ENCODE measurements at places on chromosomes 3 and 15.
A peak's percentile ranks its signal among the peaks of the same experiment; 100 is the strongest.

DNA sequence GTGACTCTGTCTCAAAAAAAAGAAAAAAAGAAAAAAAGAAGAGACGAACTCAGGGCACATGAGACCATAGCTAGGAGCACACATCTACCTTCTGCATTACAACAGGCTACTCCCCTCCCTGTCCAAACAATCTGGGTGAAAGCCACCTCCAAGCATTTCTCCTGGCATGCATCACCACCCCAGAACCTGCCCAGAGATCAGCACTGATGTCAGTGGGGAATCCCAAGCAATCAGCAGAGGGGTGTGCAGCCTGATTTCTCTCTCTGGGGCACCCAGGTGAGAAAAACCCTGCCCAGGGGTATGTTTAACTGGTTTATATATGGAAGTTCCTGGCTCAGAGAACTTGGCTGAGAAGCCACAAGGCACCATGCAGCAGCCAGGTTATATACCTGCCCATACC, 59.4 kb downstream of the CDC25A start:
- DNase-seq = no peak

DNA sequence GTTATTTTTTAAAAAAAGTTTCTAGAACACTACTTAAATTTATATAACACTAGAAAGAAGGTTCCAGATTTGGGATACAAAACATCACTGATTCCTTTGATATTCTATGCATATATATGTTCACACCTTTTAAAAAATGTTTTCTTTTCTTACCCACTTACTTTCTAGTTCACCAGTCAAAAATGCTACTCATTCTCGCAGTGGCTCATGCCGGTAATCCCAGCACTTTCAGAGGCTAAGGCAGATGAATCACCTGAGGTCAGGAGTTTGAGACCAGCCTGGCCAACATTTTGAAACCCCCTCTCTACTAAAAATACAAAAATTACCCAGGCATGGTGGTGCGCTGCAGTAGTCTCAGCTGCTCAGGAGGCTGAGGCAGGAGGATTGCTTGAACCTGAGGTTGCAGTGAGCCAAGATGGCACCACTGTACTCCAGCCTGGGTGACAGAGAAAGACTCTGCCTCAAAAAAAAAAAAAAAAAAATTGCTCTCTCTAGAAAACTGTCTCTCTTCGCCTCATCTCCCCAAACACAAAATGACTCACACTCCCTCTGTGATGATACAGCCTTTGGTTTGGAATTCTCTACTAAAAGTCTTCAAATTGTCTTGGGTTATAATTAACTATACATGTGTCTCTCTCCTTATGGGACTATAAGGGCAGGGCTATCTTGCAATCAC, 52.6 kb upstream of the TGFBR2 start:
- DNase-seq = no peak

DNA sequence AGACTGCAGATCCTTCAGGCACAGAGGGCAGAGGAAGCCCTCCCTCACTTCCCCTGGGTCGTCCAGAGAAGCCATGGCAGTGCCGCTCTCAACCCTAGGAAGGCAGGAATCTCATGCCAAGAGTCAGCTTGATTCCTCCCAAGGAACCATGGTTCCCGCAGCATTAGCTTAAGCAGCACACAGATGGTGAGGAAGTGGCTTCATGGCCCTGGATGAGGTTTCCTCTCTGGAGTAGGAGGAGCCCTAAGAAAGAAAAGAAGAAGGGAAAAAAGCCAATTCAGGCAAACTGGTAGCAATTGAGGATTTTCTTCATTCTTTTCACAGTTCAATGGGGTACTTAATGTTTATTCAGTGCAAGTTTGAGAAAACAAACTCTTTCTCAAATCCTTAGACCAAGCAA, 2.9 kb downstream of the RBSN start:
- peak; percentile 16 for DNase-seq

DNA sequence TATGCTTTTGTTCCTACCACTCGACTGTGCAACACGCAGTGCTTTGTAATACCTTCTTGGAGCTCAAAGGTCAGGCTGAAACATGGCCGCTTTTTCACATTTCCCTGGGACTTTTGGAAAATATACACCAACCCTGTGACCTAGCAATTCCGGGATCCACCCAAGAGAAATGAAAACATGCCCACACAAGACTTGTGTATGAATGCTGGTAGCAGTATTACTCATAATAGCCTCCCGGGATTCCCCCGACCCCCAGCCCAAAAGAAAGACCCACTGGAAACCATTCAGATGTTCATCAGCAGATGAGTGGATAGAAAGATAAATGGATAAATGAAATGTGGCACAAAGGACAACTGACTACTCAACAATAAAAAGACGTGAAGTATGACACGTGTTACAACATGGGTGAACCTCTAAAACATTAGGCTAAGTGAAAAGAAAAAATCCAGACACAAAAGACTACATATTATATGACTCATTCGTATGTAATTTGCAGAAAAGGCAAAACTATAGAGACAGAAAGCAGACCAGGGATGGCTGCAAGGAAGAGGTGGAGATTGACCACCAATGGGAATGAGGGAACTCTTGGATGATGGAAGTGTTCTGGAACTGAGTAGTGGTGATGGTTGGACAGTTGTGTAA, 104.1 kb downstream of the PGPEP1L start:
- no peak for DNase-seq

GRCh38 chr3:141049681-141050080, 1.5 kb upstream of the SPSB4 start:
- DNase-seq = no peak

GRCh38 chr3:45329761-45330305, 58.5 kb upstream of the LARS2 start:
- DNase-seq = no peak

GRCh38 chr3:24242012-24242698, 252.5 kb downstream of the THRB start:
- no peak for DNase-seq

DNA sequence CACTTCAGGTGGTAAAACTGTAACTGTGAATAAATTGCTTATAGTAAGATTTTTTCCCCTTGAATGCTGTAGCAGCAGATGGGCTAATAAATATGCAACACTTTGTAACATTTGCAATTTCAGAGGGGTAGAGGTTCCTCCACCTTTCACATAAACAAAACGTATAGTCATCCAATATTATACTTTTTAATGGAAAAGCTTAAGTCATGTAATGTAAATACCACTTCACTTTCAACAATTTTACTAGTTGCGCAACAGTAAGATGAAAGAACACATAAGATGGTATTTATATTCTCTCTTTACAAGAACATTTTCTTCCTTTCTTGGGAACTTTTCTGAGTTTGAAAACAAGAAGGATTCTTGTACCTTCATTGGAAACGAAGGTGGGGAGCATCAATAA, 56.6 kb upstream of the FAM3D start:
- no peak for DNase-seq

GRCh38 chr3:81799403-81799802, 38.0 kb upstream of the GBE1 start:
- no peak for DNase-seq

GRCh38 chr3:114011059-114011797, 45.1 kb downstream of the CCDC191 start:
- no peak for DNase-seq

DNA sequence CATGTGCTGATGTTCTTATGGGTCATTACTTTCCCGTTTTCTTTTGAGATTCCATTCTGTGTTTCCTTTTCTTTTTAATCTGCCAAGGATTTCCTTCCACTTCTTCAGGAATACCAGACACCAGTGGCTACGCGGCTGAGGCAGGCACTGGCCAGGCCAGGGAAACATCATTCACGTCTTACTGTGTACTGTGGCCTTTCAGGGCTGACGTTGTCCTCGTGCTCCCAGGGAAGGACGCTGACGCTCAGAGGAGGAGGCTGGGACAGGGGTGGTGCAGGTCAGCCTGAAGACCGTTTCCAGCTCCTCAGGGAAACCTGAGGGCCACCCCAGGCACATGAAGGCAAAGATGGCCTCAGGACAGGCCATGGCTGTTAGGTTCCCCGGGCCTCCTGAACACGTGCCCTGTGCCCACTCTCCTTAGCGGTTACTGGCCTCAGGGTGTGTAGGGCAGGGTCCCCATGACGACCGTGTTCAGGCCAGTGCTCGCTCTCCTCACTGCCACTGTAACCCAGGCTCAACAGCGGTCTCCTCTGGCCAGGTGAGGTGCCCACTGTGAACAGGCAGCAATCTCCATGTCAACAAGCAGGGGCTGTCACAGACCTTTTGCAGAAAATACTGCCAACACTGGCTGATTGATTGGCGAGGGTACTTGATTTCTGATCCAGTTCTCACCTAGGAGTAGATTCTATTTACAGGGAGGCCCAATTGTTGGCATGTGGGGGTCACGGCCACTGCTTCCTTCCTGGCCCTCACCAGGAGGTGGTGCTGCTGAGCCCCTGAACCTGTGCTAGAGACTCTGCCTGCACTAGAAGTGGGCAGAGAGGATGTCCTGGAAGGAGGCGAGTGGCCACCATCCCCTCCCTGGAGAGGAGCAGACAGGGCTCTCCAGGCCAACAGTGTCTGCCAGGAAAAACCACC, 169.5 kb downstream of the ATP10A start:
- DNase-seq = no peak

GRCh38 chr3:87855616-87856015, 203.2 kb downstream of the CGGBP1 start:
- no peak for DNase-seq

DNA sequence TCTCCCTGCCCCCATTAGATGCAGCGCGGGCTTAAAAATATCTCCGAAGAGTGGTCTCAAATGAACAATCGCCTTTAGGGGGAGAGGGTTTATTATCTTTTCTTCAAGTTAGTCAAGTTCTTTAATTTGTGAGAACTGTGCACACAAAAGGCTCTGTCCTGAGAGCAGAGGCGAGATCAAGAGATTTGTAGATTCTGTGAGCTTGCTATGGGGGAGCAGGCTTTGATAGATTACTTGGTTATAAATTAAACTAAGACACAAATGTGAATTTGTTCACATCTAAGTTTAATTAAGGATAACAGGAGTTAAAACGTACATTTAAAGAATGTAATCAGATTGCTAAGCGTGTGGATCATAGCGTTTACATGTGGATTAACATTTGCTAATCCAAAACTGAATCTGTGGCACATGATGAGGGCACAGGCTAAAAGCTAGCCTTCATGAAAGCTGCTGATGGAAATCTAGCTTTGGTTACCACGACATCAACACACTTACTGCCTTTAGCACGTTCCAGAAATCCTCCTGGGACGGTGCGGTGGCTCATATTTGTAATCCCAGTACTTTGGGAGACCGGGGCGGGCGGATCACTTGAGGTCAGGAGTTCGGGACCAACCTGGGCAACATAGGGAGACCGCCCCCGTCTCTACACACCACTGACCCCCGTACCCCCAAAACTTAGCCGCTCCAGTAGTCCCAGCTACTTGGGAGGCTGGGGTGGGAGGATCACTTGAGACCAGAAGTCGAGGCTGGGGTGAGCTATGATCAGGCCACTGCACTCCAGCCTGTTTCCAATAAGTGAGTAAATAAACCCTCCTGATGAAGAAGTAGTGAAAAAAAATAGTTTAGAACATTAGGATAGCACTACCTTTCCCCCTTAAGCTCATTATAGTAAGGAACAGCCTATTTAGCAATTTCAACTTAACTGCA, 1.0 kb upstream of the PRTG start:
- no peak for DNase-seq

DNA sequence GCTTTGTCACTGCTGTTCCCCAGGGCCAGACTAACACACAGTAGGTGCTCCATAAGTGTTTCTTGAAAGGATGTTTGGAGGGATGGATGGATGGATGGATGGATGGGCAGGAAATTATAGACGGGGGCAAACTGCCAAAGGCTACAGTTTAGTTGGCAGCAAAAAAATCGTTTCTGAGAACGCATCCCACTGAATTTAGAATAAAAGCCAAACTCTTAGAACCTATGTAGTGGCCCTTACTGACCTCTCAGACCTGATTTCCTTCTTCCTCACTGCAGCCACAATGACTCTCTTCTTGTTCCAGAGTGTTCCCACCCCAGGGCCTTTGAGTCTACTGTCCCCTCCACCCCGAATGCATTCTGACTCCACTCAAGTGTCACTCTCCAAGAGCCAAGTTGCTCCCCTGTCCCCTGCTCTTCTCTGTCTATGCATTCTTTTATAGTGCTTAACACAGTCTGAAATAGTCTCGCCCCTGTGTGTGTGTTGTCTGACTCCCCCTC, 5.2 kb upstream of the GATA2 start:
- no peak for DNase-seq

- no peak for DNase-seq
Measured at GRCh38 chr3:146521394-146521793, 23.0 kb downstream of the PLSCR1 start.

GRCh38 chr15:71804695-71805470, 5.5 kb upstream of the NR2E3 start:
- no peak for DNase-seq

DNA sequence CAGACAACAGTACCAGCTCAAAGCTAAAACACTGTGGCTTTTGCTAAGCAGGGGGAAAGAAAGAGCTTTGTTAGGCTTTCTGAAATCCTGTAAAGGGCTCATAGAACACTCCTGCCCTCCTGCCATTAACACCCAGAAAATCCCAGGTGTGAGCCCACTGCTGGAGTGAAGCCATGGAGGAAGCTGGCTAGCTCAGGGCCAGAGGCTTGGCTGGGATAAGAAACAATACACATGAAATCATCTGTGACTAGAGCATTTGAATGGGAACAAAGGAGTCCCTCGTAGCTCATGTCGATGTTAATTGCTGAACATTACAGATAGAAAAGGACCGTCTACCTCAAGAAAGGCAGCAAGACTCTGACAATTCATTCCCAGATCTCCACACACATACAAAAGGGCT, 23.5 kb downstream of the RUVBL1 start:
- peak; percentile 23 for DNase-seq

GRCh38 chr3:30657914-30658313, 51.5 kb downstream of the TGFBR2 start:
- DNase-seq = no peak

GRCh38 chr15:74375303-74375693, 7.9 kb upstream of the CYP11A1 start:
- DNase-seq = peak; percentile 39

DNA sequence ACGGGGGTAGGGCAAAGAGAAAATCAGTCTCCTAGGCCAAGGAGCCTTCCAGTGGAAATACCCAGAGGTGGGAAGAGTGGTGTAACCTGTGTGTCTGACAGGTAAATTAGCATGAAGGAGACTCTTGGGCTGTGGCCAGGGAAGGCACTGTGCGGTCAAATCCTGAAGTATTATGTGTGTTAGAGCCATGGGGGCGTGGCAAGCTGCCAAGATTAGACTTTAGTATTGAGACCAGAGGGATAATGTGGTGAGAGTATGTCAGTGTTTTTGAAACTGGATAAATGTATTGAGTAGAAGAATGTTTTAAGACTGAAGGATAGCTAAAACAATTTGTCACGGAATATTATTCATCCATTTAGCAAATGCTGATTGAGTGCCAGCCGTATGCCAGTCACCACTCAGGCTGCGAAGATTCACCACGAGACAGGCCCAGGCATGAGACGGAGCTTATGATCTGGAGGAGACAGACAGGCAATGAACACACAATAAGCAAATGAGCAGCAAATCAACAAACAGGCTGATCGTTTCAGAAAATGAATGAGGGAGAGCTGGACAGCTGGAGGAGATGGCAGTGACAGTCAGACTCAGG, 445.9 kb downstream of the MCTP2 start:
- no peak for DNase-seq

DNA sequence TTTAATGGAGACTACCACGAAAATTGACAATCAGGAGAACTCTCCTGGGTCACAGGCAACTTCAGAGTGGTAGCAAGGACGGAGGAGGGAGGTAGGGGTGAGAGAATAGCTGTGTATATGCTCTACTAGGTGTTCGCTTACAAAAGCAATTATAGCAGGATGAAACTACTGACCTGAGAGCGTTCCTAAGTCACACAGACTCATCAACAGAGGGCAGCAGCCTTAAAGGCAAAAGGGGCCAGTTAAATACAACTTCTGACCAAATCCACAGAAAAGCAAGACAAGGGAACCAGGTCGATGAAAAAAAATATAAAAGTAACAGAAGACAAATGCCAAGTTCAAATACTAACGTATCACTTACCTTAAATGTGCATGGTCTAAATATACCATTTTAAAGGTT, 894.6 kb downstream of the PLOD2 start:
- no peak for DNase-seq
